Ascending aorta (tissue), 2 donors: ENCODE measurements at places on chromosomes 2 and 18. TPM values are rescaled to one million over a fixed set of nuclear protein-coding genes. Genes with fewer than 3 reads are reported as not detected.
A peak's percentile ranks its signal among the peaks of the same experiment; 100 is the strongest.

GRCh38 chr18:21739604-21740537 lies 721 bp upstream of the MIB1 start:
- peak overlapping the region; percentile 96 for H3K27ac ChIP-seq
- peak overlapping the region; percentile 29 for H3K4me3 ChIP-seq

DNA sequence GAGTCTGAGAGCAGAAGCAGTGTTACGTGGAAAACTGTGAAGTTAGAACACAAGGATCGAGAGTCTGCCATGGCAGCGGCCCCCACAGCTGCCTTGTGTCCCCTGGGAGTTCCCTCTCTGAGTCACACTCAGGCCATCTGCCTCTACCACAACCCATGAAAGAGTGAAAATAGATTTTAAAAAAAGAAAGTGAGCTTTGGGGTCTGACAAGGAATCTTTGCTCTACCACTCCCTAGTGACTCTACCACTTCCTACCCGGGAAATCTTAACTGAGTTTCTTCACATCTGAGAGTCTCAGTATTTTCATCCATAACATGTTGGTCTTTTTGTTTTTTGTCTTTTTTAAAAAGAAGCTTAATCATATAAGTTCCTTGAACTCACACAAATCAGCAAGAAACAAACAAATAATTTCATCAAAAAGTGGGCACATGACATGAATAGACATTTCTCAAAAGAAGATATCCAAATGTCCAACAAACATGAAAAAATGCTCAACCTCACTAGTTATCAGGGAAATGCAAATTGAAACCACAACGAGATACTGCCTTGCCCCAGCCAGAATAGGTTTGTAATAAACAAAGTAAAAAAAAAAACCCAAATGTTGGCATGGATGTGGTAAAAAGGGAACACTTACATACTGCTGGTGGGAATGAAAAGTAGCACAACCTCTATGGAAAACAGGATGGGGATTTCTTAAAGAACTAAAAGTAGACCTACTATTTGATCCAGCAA lies 2.4 kb upstream of the MSGN1 start:
- peak overlapping the region; percentile 72 for H3K27ac ChIP-seq
- H3K4me3 ChIP-seq = no peak overlapping the region
- H3K27me3 ChIP-seq = no peaks in the 10 kb centered on the region
- no peaks in the 10 kb centered on the region for H3K36me3 ChIP-seq
- no peaks in the 10 kb centered on the region for H3K4me1 ChIP-seq
- no peak for DNase-seq

DNA sequence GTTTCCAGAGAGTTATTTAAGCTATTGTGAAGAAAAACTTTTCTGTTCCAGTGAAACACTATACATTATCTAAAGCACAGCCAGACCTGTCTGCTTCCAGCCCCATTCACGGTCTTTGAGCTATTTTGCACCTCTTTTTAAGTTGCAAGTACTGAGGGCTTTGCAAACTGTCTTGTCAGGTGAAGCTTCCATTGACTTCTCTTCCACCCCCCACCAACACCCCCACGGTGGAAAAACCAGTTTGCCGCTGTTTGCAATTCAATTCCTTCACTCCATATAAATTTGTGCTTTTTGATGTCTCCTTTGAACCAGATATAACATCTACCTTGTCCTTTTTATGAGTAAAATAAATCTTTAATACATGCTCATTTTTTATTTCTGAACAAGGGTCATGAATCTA lies 15.7 kb downstream of the B3GNT7 start:
- no peaks in the 10 kb centered on the region for H3K36me3 ChIP-seq
- H3K4me1 ChIP-seq = peaks cover 7% of the 10 kb centered on the region
- no peak for DNase-seq
- no peaks in the 10 kb centered on the region for H3K27me3 ChIP-seq
- H3K4me3 ChIP-seq = no peak overlapping the region

DNA sequence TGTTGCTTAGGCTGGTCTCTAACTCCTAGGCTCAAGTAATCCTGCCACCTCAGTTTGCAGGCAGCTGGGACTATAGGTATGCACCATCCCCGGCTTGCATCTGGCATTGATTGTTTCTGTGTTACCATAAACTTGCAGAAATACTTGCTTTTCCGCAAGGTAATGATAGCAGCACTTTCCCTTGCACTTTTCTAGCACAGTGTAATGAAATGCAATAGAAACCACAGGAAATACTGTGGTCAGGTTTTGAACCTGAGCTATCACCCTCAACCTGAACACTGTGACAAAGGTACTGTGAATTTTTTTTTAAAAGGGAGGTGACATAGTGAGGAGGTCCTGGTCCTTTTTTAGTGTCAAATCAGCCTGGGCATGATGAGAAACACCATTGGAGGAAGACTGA lies 38.3 kb downstream of the DHRS9 start:
- H3K27ac ChIP-seq = no peak overlapping the region
- H3K36me3 ChIP-seq = no peaks in the 10 kb centered on the region
- no peak for DNase-seq
- no peaks in the 10 kb centered on the region for H3K4me1 ChIP-seq

- H3K4me3 ChIP-seq = no peak overlapping the region
- no peak for DNase-seq
- no peak overlapping the region for H3K27ac ChIP-seq
- H3K36me3 ChIP-seq = no peaks in the 10 kb centered on the region
- no peaks in the 10 kb centered on the region for H3K27me3 ChIP-seq
These were observed 48.1 kb upstream of the FHOD3 start for GRCh38 chr18:36249392-36249791.

DNA sequence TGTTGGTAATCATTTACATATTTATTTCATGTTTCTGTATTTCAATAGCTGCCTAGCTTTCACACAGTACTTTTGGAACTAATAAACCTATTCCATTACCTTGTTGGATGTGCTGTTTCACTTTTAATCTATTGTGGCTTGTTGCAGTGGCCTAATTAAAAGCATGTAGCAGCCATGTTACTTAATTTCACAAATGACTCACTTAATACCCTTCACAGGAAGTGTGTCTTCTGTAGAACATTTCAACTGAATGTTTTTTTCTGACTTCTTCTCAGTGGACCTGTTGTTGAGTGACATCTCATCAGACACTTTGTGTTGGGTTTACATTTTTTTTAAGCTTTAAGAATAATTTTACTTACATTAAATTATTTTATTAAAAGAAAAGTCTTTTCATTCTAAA lies 260.5 kb upstream of the THUMPD2 start:
- no peaks in the 10 kb centered on the region for H3K4me1 ChIP-seq
- H3K27me3 ChIP-seq = no peaks in the 10 kb centered on the region
- no peak for DNase-seq
- H3K4me3 ChIP-seq = no peak overlapping the region
- no peak overlapping the region for H3K27ac ChIP-seq

- peaks cover 6% of the 10 kb centered on the region for H3K4me1 ChIP-seq
- H3K27me3 ChIP-seq = no peaks in the 10 kb centered on the region
- DNase-seq = no peak
- no peak overlapping the region for H3K27ac ChIP-seq
These were observed 47.7 kb downstream of the MRPS9 start for GRCh38 chr2:105085525-105085924.

- DNase-seq = no peak
- no peak overlapping the region for H3K4me3 ChIP-seq
These were observed 33.3 kb downstream of the STAT1 start for GRCh38 chr2:190980630-190981209.

DNA sequence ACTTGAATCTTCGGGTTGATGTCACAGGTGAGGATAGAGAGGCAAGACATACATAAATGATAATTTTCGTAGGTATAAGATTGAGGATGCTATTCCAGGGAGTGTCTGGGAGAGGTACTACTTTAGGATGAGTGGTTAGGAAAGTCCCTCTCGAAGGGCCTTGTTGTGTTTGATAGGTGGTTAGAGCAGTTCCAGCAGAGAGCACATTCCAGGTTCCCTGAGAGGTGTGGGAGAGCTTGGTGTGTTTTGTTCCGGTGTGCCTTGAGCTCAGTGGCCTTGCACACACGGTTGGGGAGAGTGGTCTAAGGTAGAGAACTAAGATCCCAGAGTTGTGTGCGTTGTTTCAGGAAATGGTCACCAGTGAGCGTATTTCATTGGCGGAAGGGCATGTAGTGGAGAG lies 191.4 kb downstream of the ZNF407 start:
- H3K27ac ChIP-seq = no peak overlapping the region
- DNase-seq = no peak
- no peaks in the 10 kb centered on the region for H3K4me1 ChIP-seq

GRCh38 chr2:119064567-119064966 lies 94.0 kb downstream of the C1QL2 start:
- no peak overlapping the region for H3K27ac ChIP-seq
- DNase-seq = no peak
- H3K27me3 ChIP-seq = no peaks in the 10 kb centered on the region
- no peaks in the 10 kb centered on the region for H3K4me1 ChIP-seq
- H3K4me3 ChIP-seq = no peak overlapping the region

- H3K4me1 ChIP-seq = peaks cover 33% of the 10 kb centered on the region
- no peaks in the 10 kb centered on the region for H3K27me3 ChIP-seq
- no peak overlapping the region for H3K27ac ChIP-seq
- no peak for DNase-seq
These were observed 119.8 kb downstream of the PLB1 start for GRCh38 chr2:28615706-28616105.

DNA sequence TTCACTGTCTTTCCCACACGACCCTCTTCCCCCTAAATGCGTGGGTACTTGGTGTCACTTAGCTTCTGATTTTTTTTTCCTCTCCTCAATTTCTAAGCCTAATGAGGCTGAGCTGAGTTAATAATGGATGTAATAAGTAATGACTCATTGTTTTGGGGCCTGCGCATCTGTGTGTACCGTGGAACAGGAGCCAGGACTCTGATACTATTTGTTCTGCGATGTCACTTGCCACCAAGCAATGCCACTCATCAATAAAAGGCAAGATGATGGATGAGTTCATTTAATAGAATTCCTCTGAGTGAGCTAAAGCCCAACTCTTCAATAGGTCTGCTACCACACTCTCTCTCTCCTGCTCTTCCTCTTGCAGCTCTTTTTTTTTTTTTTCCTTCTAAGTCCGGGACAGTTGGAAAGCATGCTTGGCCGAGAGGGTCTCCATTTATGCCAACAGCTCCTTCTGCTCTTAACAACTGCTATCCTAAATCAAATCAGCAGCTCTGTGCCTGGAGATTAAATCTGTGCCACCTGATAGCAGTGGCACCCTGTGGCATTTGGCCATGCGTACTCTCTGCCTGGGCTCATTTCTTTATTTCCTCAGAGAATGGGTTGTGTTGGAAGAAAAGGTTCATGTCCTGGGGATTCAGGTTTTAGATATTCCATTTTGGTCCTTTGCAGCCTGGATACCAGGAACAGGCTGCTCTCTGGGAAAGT lies 1284.2 kb upstream of the PIK3C3 start:
- no peaks in the 10 kb centered on the region for H3K36me3 ChIP-seq
- H3K4me3 ChIP-seq = no peak overlapping the region
- H3K27ac ChIP-seq = no peak overlapping the region
- no peaks in the 10 kb centered on the region for H3K4me1 ChIP-seq
- no peak for DNase-seq
- no peaks in the 10 kb centered on the region for H3K27me3 ChIP-seq

- H3K27me3 ChIP-seq = no peaks in the 10 kb centered on the region
- H3K4me1 ChIP-seq = no peaks in the 10 kb centered on the region
- H3K4me3 ChIP-seq = no peak overlapping the region
- no peaks in the 10 kb centered on the region for H3K36me3 ChIP-seq
- H3K27ac ChIP-seq = no peak overlapping the region
These were observed 105.8 kb downstream of the ICOS start for GRCh38 chr2:204042401-204042800.

GRCh38 chr2:14082640-14083039 lies 549.9 kb upstream of the LRATD1 start:
- H3K4me1 ChIP-seq = no peaks in the 10 kb centered on the region
- H3K36me3 ChIP-seq = no peaks in the 10 kb centered on the region
- H3K27ac ChIP-seq = no peak overlapping the region
- no peaks in the 10 kb centered on the region for H3K27me3 ChIP-seq
- DNase-seq = no peak
- H3K4me3 ChIP-seq = no peak overlapping the region

TRIM43 gene
- not detected for total RNA-seq

GAL3ST2 gene
- total RNA-seq = not detected
